ENCODE measurements at places on chromosomes 1 and 21.
A peak's percentile ranks its signal among the peaks of the same experiment; 100 is the strongest.

DNA sequence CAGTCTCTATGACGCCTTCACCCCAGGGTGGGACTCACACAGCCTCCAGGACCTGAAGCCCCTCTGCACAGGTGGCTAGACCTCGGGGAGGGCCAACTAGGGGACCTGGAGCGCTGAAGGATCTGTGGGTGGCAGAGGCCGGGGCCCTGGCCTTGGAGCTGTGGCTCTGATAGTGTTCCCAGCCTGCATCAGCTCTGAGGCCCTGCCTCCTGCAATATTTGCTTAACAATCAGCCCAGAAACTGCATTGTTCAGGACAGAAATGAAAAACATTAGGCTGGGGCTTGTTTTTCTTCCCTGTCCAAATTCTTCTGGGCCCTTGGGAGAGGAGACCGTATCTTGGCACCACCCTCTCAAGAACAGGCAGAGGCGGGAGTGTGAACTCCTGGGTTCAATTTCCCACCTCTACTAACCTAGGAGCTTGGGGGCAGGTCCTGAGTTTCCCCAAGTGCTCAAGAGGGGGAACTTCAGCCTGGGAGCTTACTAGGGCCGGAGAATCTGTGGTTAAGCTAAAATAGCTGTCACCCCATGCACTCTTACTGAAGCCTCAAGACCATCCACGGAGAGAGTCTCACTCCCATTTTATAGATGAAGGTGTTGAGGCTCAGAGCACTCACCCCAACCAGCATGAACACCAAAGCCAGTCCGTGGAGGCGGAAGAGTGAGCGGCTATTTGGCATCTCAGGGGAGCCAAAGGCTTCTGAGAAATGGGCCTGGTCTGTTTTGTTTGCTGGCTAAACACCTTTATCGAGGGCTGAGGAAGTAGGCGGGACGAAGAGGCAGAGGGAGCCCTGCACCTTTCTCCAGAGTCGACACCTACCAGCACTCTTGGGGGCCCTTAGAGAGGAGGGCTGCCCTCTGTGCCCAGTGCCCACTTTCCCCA lies 18.8 kb upstream of the CASZ1 start:
- no peak for DNase-seq

- no peak for DNase-seq
Measured at GRCh38 chr21:38027901-38028498, 111.7 kb upstream of the KCNJ6 start.

DNA sequence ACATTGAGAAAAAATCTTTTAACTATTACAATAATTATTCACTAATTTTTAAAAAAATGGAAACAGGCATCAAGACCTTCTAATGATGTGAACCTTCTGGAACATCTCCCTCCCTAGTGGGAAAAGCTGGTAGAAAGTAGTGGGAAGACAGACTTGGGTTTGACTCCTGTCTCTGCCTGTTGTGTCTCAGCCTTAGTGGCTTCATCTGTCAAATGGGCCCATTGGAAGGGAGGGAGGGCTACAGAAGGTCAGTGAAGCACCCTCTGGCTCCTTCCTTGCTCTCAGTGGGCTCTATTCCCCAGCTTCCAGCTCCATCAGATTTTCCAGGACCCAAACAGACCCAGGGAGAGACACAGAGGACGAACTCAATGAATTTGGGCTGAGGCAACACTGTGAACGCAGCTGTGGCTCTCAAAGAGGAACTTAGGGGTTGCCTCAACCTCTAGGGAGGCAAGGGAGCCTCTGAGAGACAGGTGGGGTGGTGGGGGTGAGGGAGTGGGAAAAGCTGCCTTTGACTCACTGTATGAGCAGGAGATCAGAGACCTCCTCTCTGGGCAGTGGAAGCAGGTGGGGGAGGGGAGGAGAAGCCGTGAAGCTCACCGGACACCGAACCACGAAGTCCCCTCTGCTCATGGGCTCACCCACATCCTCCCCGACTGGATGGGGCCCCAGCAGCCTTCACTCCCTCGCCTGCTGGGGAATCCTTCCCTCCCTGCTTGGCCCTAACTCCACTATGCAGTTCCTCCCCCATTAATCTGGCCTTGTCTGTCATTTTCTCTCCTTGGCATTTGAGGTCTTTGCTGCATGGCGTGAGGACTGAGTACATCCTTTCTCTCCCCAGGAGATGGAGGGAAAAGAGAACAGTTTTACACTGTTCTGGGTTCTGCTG lies 4.5 kb downstream of the CNR2 start:
- no peak for DNase-seq

DNA sequence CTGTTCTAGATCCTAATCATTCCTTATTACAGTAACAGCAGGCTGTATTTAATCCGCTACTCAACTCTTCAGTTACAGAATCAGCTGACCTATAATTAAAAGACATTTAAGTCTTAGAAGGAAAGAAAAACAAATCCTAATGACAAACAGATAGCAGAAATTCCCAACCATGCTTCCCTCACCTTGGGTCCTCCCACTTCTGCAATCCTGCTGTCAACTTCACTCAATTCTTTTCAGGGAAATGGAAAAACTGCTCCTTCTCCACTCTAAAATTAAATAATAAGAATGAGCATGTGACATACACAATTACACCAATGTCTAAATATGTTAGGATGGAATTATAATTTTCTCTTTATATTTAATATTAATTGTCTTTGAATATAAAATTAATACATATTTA lies 182.6 kb upstream of the LYPLAL1 start:
- no peak for DNase-seq

GRCh38 chr1:221869779-221870178 lies 127.9 kb upstream of the DUSP10 start:
- no peak for DNase-seq

GRCh38 chr1:233240829-233241682 lies 54.5 kb downstream of the PCNX2 start:
- no peak for DNase-seq

DNA sequence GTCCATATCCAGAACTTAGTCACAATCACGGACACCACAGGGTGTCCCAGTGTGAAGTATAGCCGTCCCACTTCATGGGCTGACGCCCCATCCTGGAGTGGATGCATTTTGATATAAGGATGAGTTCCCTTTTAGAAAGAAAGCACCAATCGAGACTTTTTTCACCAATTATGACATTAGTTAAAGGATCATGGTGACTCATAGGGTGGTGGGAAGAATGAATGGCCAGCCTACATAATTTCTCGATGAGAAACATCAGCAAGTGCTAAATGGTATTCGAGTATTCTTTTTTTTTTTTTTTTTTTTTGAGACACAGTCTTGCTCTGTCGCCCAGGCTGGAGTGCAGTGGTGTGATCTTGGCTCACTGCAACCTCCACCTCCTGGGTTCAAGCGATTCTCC lies 38.5 kb upstream of the USP1 start:
- no peak for DNase-seq

DNA sequence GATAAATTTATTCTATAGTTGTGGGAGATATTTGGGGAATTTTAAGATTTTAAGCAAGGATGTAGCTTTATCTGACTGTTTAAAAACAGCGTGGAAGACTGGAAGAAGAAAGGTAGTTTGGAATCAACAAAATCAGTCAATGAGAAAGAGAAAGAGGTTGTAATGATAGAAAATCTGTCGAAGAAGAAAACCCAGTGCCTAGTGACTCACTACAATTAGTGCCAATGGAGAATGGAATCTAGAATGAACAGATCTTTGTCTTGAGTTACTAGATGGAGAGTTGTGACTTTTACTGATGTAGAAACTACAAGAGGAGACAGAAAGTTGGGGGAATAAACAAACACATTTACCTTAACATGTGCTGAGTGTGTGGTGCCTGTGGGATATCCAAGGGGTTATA lies 577.8 kb upstream of the NR5A2 start:
- DNase-seq, result no peak

- DNase-seq, result peak; percentile 62
Measured at GRCh38 chr1:27872059-27872801, at the start of gene THEMIS2. TSS of gene THEMIS2 (plus strand) at chr1:27872544. CDS start at chr1:27872572, 28 bp downstream.

DNA sequence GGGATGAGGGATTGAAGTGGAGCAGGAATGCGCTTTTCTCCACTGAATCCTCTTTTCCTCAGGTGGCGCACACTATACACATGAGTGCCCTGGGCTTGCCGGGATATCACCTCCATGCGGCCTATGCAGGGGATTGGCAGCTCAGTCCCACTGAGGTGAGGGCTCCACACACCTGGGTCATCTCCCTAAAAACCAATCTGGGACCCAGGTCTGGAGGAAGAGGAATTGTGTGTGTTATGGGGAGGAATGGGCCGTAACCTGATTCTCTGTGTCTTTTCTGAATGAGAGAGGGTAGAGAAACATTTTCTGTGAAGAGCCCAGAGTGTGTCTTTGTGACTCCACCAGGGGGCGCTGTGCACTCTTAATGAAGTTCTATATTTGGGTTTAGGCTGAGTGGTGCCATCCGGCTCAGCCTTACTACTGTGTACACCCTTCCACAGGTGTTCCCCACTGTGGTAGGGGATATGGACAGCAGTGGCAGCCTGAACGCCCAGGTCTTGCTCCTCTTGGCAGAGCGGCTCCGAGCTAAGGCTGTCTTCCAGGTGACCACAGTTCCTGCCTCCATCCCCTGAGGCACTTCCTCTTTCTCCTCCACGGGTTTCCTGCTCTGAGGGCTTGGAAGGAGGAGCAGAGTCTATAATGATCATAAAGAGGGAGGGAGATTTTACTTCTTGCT lies 1.5 kb downstream of the TOMM40L start:
- peak; percentile 96 for DNase-seq

DNA sequence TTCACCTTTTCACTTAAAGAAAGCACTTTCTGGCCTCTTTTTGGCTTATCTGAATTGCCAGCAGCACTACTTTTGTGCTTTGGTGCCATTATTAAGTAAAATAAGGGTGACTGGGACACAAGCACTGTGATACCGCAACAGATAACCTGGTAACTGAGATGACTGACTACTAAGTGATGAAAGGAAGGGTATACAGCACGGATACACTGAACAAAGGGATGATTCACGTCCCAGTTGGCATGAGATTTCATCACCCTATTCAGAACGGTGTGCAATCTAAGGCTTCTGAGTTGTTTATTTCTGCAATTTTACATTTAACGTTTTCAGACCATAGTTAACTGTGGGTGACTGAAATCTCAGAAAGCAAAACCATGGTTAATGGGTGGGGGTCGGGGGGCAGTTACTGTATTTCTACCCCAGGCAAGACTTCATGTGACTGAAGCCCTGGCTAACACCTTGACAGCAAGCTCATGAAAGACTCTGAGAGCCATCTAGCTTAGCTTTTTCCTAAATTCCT lies 102.8 kb downstream of the CLIC6 start:
- no peak for DNase-seq

- no peak for DNase-seq
Measured at GRCh38 chr1:21652101-21652936, 16.8 kb downstream of the RAP1GAP start.

- no peak for DNase-seq
Measured at GRCh38 chr1:107993920-107994319, 28.9 kb upstream of the VAV3 start.

GRCh38 chr1:52210044-52210443 lies 68.2 kb downstream of the ZFYVE9 start:
- DNase-seq, result no peak

- DNase-seq, result no peak
Measured at GRCh38 chr1:171718216-171718615, 23.6 kb downstream of the VAMP4 start.

DNA sequence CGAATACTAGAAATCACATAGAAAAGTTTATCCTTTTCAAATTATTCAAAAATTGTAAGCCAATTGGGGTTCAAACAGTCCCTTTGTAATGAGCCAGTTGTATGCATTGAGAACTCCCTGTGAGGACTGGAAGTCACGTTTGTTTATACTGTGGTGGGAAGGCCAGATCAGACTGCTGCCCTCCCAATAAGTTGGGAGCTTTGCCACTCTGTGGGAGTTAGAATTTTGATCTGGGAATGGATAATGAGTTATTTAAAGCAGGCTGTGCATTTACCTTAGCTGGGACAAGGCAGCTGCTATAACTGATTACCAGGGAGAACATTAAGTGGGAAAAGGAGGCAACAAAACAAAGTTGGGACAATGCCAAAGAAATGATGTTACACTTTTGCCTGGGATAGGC lies 178.8 kb downstream of the SDCCAG8 start:
- no peak for DNase-seq

- no peak for DNase-seq
Measured at GRCh38 chr1:78617615-78618026, 2.6 kb upstream of the IFI44L start.

DNA sequence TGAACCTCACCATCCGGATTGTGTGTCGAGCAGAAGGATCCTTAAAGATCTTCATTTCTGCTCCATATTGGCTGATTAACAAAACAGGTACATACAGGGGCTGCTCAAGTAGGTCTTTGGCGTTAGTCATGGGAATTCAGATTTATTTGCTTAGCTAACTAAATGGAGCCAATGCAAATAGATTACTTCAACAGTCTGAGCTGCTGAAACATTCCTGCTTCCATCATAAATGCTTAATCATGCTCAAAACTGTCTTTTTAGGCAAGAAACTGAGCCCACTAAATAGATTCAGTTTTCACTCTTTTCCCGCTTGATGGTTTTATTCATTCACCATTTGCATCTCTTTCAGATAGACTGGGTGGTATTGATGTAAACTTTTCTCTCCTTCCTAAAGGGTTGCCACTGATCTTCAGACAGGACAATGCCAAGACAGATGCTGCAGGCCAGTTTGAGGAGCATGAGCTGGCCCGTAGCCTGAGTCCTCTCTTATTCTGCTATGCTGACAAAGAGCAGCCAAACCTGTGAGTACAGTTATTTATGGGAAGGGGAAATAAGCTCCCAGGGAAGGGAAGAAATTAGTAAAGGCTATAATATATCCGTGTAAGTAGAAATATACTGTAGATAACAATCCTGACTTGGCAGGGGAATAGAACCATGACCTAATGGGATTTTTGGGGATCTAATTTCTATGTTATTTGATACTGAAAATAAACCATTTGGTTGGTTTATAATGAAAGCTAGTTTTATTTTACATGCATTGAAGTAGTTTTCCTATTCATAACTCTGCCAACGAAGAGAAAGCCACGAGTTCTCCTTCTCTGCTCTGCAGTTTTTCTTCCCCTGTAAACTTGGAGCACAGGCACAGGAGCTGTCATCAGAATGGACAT lies 126.4 kb downstream of the VPS13D start:
- no peak for DNase-seq

GRCh38 chr1:59401581-59401980 lies 104.7 kb downstream of the FGGY start:
- DNase-seq, result no peak

GRCh38 chr1:212207822-212208520 lies 77.2 kb upstream of the PPP2R5A start:
- no peak for DNase-seq

DNA sequence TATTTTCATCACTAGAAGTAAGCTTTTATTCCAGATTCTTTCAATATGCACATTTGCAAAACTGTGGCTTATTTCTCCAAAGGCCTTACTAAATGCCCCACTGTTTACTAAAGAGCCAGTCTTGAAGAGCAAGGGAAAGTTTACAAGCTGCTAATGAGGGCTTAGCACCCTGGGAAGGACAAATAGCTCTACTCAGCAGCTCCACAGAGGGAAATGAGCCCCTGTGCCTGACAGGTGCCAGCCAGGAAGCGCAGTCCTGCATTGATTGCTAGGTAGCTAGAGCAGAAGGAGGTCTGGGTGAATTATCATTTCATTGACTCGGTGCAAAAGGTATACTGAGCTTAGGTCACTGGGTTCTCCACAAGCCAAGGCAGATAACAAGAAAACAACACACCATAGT lies 307.0 kb downstream of the SETD4 start:
- no peak for DNase-seq

GRCh38 chr21:41006636-41007035 lies 159.7 kb upstream of the DSCAM start:
- DNase-seq, result no peak

GRCh38 chr21:29125979-29126378 lies 4.5 kb upstream of the MAP3K7CL start:
- no peak for DNase-seq

- no peak for DNase-seq
Measured at GRCh38 chr1:93675271-93675670, 6.4 kb downstream of the BCAR3 start.

- no peak for DNase-seq
Measured at GRCh38 chr1:165659581-165659895, 28.5 kb downstream of the MGST3 start.
